ENCODE measurements at places on chromosomes 4 and X.
A peak's percentile ranks its signal among the peaks of the same experiment; 100 is the strongest.

DNA sequence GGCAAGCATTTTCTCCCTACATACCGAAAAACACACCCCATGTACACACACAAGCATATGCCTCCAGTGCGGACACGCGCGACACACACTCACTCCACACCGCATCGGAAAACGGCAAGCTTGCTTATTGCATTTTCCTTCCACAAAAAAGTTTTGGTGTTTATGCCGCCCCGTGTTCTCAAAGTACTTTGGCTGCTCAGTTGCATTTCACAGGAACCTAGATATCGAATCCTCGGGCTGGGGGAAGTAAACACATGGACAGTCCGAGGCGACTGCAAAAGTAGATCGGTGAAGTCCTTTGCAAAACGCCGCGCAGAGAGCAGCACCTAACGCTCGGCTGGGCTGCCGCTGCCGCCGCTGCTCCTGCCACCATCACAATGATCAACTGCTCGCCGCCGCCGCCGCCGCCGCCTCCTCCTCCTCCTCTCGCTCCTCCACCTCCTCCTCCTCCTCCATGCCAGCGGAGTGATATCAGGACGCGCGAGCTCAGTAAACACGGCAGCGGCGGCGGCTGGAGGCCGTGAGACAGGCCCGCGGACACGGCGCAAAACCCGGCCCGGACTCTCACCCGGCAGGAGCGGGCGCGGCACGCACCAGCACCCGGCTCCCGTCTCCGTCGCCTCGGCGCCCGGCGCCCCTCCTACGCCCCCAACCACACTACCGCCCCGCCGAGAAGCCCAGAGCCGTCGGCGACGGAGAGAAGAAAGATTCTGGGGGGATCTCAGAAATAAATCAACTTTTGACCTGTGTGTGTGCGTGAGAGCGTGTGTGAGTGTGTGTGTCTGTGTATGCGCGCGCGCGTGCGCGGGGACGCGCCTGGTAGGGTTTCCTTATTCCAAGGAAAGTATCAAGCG is at the start of gene MAML3:
MAML3 (minus strand) TSS at position 467 of the 854 bp plus-strand sequence. CDS start 857 bp downstream, outside the sequence.
- peak within 1 kb of the TSS; percentile 94 for H3K27ac ChIP-seq
- no peaks in the 10 kb centered on the region for H3K36me3 ChIP-seq
- peaks cover 7% of the 10 kb centered on the region for H3K4me1 ChIP-seq
- H3K4me3 ChIP-seq = peak within 1 kb of the TSS; percentile 58

- no peak overlapping the region for H3K4me3 ChIP-seq
- no peaks in the 10 kb centered on the region for H3K36me3 ChIP-seq
- no peaks in the 10 kb centered on the region for H3K4me1 ChIP-seq
- no peak overlapping the region for H3K27ac ChIP-seq
- no peaks in the 10 kb centered on the region for H3K27me3 ChIP-seq
These were observed 2.1 kb downstream of the GAB3 start for GRCh38 chrX:154748712-154749339.

DNA sequence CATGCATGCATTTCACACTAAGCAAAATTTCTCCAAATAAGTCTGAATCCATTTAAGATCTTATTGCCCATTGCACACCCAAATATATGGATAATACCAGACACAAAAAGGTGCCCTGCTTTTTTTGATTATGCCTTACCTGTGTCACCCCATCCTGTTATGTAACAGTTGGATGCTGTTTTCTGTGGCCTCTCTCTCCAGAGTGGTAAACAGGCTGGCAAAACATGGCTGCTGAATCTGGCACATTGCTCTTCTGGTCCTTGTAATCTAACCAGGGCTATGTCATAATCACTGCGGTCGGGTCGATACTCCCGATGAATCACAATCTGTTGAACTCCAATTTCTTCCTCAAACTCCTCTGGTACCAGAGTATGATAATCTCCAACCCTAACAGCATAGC is 70.1 kb downstream of the PRSS12 start:
- H3K27me3 ChIP-seq = no peaks in the 10 kb centered on the region
- no peak overlapping the region for H3K4me3 ChIP-seq
- H3K27ac ChIP-seq = no peak overlapping the region
- no peaks in the 10 kb centered on the region for H3K4me1 ChIP-seq

- no peak for DNase-seq
- H3K36me3 ChIP-seq = no peaks in the 10 kb centered on the region
- H3K27ac ChIP-seq = no peak overlapping the region
These were observed 61.6 kb downstream of the SEC24D start for GRCh38 chr4:118774321-118774720.

GRCh38 chr4:30882995-30883675 is 163.0 kb downstream of the PCDH7 start:
- no peaks in the 10 kb centered on the region for H3K36me3 ChIP-seq
- H3K27me3 ChIP-seq = no peaks in the 10 kb centered on the region
- DNase-seq = no peak
- no peak overlapping the region for H3K27ac ChIP-seq
- H3K4me1 ChIP-seq = no peaks in the 10 kb centered on the region

- H3K27me3 ChIP-seq = no peaks in the 10 kb centered on the region
- DNase-seq = no peak
- H3K4me3 ChIP-seq = no peak overlapping the region
- H3K36me3 ChIP-seq = no peaks in the 10 kb centered on the region
These were observed 64.9 kb upstream of the ADRA2C start for GRCh38 chr4:3701271-3701734.

- H3K4me1 ChIP-seq = no peaks in the 10 kb centered on the region
- H3K36me3 ChIP-seq = no peaks in the 10 kb centered on the region
- DNase-seq = no peak
- H3K27me3 ChIP-seq = no peaks in the 10 kb centered on the region
- H3K4me3 ChIP-seq = no peak overlapping the region
These were observed 194.0 kb downstream of the PDGFRA start for GRCh38 chr4:54423066-54423465.

DNA sequence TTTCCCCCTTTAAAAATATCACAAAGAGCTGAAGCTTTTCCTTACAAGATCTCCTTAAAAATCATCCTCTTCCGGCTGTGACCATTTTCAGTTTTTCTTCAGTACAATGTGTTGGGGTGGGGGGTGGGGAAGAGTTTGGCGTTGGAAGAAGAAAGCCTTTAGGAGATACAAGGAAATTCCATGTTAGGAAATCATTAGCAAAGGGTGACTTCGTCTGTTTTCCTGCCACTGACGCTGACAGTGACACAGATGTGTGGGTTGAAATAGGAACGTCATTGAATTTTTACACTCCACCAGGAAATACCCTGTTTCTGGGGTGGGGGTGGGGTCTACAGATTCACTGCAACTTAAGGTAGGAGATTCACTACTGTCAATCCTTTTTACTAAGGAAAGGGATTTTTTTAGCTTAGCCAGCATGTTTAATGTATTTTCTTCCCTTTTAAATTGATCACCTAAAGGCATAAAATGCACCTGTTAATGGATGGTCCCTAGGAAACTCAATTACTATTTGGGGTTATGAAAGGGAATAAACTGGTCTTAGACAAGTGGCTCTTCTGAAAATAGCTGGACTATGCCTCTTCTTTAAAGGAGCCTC is 3.9 kb downstream of the MAMLD1 start:
- no peak for DNase-seq
- peak overlapping the region; percentile 86 for H3K27ac ChIP-seq
- no peaks in the 10 kb centered on the region for H3K36me3 ChIP-seq
- peak overlapping the region; percentile 58 for H3K4me3 ChIP-seq
- H3K27me3 ChIP-seq = no peaks in the 10 kb centered on the region

DNA sequence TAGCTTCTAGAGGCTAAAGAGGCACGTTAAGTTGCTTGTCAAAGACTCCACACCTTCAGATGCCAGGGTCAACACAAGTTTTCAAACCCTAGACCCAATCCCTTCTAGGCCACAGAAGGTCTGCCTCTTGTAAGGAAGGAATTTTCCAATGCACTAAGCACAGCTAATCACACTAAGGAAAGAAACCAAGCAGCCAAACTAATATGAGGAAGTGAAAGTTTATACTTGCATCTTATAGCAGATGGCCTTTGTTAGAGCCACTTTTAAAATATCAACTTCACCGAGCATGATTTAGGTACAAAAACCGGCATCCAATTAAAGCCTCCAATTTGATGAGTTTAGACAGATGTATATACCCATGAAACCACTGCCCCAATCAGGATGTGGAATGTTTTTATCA is 9.9 kb downstream of the FHL1 start:
- H3K4me3 ChIP-seq = no peak overlapping the region
- H3K36me3 ChIP-seq = no peaks in the 10 kb centered on the region
- peaks cover 2% of the 10 kb centered on the region for H3K4me1 ChIP-seq
- no peaks in the 10 kb centered on the region for H3K27me3 ChIP-seq

DNA sequence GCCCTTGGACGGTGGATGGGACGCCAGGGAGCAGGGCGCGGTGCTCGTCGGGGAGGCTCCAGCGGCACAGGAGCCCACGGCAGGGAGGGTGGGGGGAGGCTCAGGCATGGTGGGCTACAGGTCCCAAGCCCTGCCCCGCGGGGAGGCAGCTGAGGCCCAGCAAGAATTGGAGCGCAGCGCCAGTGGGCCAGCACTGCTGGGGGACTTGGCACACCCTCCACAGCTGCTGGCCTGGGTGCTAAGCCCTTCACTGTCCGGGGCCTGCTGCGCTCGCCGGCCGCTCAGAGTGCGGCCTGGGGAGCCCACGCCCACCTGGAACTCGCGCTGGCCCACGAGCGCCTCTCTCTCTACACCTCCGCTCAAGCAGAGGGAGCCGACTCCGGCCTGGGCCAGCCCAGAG is 8.6 kb downstream of the CD38 start:
- no peak overlapping the region for H3K27ac ChIP-seq
- H3K4me1 ChIP-seq = no peaks in the 10 kb centered on the region
- H3K27me3 ChIP-seq = no peaks in the 10 kb centered on the region
- DNase-seq = no peak
- H3K4me3 ChIP-seq = no peak overlapping the region

- H3K4me1 ChIP-seq = peaks cover 68% of the 10 kb centered on the region
- DNase-seq = no peak
- H3K4me3 ChIP-seq = no peak overlapping the region
- peak overlapping the region; percentile 36 for H3K27ac ChIP-seq
These were observed 5.1 kb downstream of the ELF4 start for GRCh38 chrX:130105244-130105643.

DNA sequence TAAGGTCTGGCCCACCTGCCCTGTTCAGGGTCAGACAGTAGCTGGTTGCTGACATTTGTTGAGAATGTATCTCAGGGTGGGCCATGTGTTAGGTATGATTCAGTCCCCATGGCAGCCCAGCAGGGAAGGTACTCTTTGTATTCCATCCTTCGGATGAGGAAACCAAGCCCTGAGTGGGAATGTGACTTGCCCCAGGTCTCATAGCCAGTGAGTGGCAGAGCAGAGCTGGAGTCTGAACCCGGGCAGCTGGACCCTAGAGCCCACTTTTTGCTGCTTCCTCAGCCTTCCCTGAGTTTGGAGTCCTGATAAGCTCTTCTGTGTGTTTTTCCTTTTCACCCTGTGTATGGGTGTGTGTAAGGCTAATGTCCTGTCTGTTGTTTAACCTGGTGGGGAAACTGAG is 21.6 kb upstream of the UBA1 start:
- H3K4me3 ChIP-seq = no peak overlapping the region
- H3K36me3 ChIP-seq = no peaks in the 10 kb centered on the region
- H3K27ac ChIP-seq = no peak overlapping the region
- no peaks in the 10 kb centered on the region for H3K27me3 ChIP-seq

DNA sequence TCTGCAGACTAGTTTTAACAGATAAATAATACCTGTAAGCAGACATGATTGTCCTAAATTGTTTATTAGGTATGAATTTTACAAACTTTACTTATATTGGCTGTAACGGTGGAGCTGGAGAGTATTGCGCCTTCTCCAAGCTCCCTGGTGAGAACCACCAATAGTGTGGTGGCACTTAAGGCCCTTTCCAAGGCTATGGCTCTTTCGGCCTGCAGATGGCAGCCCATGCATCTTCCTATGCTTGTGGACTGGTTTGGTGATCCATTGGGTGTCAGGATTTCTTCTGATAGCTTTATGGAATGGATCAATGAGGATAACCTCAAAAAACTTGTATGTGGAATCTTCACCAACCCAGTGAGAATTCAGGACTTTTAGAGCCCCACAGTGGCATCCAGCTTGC is 7.8 kb downstream of the LARP1B start:
- no peak overlapping the region for H3K27ac ChIP-seq
- H3K4me3 ChIP-seq = no peak overlapping the region
- no peaks in the 10 kb centered on the region for H3K4me1 ChIP-seq
- no peak for DNase-seq

GRCh38 chr4:76582074-76582816 is 147.2 kb downstream of the SHROOM3 start:
- no peaks in the 10 kb centered on the region for H3K36me3 ChIP-seq
- no peaks in the 10 kb centered on the region for H3K4me1 ChIP-seq
- H3K4me3 ChIP-seq = no peak overlapping the region
- H3K27me3 ChIP-seq = peaks cover 4% of the 10 kb centered on the region
- no peak overlapping the region for H3K27ac ChIP-seq
- DNase-seq = no peak

DNA sequence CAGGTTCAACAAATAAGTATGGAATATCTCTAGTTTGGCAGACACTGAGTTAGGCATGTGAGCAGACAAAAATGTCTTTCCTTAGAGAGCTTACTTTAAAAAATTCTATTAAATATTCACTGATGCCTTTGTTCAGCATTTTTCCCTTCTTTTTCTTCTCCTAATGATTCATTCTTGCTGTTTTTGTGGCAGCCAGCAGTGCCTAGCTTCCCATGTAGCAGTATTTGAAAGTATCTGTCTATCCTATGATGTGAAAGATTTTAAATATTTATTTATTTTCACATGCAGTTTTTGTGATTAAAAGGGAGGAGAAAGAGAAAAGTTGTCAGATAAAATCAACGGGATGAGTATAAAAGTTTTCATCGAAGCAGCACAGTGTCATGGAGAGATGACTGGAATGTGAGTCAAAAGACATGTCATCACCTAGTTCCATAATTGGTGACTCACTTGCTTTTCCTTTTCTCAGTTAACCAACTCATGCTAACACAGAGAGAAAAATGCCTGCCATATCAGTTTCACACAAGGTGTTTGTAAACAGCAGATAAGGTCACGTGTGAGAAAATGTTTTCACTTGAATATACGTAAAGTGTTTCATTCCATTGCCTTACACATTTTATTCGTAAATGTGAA is 69.8 kb downstream of the BMPR1B start:
- no peaks in the 10 kb centered on the region for H3K4me1 ChIP-seq
- H3K4me3 ChIP-seq = no peak overlapping the region
- H3K27me3 ChIP-seq = no peaks in the 10 kb centered on the region
- no peaks in the 10 kb centered on the region for H3K36me3 ChIP-seq
- H3K27ac ChIP-seq = peak overlapping the region; percentile 67
- no peak for DNase-seq

DNA sequence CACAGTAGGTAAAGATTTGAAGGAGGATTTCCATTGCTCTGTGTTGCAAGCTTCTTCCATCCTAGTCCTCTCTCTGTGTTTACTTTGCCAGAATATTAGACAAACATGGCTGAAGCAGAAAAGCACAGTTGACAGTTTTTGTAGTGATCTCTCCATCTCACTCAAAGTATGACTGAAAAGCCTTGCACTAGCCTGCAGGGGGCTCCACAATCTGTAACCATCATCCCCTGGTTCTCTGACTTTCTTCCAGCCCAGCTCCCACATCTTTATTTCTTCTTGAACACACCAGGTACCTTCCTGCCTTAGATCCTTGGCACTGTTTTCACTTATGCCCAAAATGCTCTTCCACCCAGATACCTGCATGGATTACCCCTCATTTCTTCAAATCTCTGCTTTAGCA is 34.1 kb upstream of the HHIP start:
- DNase-seq = no peak
- no peak overlapping the region for H3K27ac ChIP-seq
- no peaks in the 10 kb centered on the region for H3K4me1 ChIP-seq
- no peak overlapping the region for H3K4me3 ChIP-seq
- no peaks in the 10 kb centered on the region for H3K27me3 ChIP-seq
- no peaks in the 10 kb centered on the region for H3K36me3 ChIP-seq
